ENCODE measurements at places on chromosomes 13 and 19.

DNA sequence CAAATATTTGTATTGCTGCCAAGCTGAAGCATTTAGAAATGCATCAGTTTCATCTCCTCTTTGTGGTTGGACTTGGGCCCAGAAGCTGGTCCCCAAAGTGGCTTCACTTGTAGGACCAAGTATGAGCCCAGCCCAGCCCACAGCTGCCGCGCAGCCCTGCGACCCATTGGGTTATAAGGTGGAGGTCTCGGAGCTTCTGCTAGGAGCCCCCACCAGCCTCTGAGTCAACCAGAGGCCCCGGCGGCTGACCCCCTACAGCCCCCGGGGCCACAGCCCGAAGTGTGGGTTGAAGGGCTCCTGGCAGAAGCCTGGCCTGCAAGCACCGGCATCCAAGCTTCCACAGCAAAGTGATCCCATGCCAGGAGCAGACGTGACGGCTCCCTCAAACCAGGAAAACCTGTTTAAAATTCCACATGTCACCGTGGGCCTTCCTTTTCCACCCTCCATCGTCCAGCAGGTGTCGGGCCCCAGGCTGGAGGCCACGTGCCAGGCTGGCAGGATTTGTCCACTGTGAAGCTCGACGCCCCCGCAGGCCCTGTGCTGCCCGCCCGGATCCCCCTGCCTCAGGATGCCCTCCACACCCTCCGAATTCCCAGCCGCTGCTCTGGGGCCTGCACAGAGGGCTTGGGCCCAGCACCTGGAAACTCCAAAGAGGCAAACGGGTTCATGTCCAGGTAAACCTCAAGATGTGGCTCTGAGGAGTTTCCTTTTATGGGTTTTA is 54.7 kb downstream of the C13orf46 start:
- DNase-seq = no peak

DNA sequence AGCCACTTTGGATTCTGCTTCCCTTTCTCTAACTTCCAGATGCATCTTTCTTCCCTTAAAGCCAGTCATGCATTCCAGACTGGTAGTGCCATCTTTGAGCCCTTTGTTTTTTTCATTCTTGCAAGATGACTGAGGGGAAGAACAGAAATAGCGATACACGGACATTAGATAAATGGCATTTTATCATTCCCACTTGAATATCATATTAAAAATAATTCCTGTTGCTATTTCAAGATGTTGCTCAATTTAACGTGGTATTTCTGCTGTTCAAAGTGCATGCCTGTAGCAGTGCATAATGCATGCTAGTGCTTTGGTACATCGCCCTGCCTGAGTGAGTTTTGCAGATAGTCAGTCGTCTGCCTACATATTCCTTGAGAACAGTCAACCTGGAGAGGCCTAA is 140.6 kb upstream of the FRY start:
- no peak for DNase-seq

- no peak for DNase-seq
Observed at GRCh38 chr13:90933097-90933826, 414.2 kb upstream of the MIR17HG start.

DNA sequence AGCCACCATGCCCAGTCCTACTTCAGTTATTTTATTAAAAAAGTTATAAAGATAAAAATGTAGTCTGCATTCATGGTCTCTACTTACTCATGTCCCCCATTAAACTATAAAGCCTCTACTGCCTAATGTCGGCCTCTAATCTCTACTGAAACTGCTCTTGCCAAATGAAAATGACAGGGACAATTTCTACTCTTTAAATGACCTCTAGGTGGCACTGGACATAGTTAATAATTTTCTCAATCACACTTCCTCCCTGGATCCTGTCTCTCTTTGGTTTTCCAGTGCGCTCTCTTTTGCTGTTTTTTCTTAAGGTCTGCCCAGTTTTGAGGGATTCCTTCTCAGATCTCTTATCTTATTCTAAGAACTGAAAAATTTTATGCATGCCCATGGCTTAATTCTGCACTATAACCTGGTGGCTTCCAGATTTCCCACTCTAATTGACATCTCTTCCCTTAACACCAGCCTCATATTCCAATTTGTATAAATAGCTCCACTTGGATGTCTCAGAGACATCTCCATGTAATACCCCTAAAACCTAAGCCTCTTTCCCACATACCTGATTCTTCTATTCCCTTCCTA is 54.3 kb downstream of the MTMR6 start:
- DNase-seq = peak; percentile 57

DNA sequence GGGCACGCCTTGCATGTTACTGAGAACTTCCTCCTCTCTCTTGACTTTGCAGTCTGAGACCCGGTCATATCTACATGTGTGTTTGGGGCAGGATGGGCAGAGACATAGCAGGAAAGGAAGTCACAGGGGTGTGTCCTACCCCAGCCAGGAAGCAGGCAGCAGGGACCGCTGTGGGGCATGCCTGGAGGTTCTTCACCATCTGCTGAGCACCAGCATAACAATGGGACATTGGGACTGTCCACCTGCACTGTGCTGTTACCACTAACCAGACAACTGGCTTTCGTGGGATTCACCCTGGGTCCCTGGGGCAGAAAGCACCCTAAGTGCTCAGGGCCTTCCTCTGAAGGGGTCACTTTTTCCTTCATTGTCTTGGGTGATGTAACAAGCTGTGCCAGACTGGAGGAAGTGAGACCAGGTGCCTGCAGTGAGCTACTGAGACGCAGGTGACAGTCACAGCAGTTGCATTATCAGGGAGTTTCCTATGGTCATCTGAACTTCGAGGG is 2.6 kb upstream of the HAUS5 start:
- no peak for DNase-seq

GRCh38 chr19:42198676-42199439 is 18.6 kb downstream of the DEDD2 start:
- no peak for DNase-seq

DNA sequence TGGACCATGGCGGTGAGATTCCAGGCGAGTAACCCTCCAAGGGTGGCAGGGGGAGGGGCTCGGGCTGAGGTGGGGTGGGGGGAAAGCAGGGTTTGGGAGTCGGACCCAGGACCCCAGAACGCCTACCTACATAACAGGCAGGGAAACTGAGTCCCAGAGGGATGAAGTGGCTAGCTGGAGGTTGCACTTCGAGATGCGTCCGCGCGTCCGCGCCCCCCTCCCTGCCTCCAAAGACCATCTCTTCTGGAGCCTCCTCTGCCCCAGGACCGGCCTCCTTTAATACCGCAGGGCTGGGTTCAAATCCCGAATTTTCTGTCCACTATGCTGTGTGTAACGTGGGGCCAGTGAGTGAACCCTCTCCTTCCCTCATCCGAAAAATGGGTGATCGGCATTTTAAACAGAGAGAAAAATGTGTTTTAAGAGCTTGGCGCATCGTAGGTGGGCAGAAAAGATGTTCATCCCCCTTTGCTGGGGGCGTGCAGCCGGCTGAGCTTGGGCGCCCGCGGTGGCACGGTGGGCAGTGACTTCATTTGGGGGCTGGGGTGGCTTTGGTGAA is 13.8 kb downstream of the TJP3 start:
- no peak for DNase-seq

DNA sequence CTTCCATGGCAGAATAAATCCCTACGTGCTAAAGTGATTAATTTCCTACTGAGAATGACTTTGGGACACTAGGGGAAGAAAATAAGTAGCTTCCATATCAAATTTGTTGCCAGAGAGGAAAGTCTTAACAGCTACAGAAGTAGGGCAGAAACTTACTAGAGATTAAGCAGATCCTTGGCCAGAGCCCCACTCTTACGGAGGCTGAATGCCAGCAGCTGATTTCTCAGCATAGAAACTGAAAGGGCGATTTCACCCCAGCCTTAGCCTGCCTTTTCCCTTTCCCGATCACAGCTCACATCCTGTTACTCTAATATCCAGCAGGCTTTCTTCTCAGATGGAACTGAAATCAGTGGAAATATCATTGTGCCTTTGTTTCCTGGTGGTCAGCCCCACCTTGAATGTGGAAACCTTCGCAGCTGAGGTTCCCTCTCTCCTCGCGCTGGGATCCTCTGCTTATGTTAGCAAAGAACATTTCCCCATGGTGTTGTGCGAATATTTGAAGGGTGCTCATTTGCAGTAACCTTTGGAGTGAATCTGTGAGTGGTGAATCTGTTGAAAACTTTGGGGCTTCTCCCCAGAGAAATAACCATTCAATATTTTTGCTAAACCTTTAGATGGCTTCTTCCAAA is 8.4 kb downstream of the FAM124A start:
- no peak for DNase-seq

GRCh38 chr13:26020891-26021290 is 30.9 kb downstream of the SHISA2 start:
- DNase-seq = no peak

All from NCI-H524 treated with DMSO at 0.1 percent for 48 hours (cell line).